ENCODE measurements at places on chromosomes 13 and 19. TPM values are rescaled to one million over a fixed set of nuclear protein-coding genes. Genes with fewer than 3 reads are reported as not detected.

ACER1 gene
- not detected for total RNA-seq

- no peak for ATAC-seq
Observed at GRCh38 chr19:3880471-3881271, at the start of gene ATCAY. ATCAY (plus strand) TSS chr19:3880685; CDS start chr19:3885768, 5,083 bp downstream.

DNA sequence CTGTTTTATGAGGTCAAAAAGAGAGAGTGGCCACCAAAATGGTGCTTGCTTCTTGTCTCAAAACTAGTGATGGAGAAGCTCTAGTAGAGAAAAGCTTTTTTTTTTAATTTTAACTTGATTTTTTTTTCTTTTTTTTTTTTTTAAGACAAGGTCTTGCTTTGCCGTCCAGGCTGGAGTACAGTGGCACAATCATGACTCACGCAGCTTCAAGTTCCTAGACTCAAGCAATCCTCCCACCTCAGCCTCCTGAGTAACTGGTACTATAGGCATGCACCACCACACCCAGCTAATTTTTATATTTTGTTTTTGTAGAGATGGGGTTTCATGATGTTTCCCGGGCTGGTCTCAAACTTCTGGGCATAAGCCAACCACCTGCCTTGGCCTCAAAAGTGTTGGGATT, 279.0 kb downstream of the TBC1D4 start:
- ATAC-seq = no peak

DNA sequence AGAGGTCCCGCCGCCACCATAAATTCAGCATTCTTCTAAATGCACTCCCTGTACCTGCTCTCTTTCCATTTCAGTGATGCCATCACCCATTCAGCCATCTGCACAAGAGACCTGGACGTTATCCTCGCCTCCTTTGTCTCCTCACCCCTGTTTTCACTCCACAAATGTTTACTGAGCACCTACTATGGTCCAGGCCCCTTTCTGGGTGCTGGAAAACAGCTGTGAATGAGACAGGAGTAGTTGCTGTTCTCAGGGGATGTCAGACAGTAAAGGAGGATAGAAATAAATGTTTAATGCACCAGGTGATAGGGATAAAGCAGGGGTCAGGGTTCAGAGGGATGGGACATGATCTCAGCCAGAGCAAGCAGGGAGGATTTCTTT, 3.3 kb downstream of the AP1M1 start:
- no peak for ATAC-seq

ATXN8OS gene
- not detected for total RNA-seq

DNA sequence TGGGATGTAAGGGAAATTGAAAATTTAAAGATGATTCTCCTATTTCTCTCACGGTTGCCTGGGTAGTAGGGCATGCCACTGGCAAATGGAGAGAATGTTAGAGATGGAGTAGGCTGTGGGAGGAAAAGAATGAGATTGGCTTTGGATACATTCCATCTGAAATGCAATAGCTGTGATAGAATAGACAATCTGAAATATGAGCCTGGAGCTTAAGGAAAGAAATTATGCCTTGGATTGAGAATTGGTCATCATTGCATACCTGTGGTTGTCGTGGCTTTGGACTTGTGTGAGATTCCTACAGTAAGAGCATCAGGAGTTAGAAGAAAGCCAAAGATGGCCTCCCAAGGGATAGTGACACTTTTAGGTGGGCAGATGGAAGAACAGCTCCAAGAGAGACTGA, 305.1 kb upstream of the SLC10A2 start:
- ATAC-seq = no peak

DNA sequence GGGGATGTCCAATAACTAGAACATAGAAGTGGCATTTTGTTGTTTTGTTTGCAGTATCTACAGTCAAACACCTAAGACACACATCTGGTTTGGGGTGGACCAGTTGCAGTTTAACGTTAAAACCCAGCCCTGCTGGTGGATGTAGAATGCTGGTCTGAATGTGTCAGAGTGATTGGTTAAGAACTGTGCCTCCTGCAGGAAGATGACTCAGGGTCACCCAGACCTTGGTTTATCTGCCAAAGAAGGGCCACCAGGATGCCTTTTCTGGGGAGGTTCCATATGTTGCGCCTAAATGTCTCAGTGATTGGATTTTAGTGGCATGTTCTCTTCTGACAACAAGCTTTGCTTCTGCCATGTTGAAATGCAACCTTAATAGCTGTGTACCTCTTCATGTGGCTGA, 23.1 kb downstream of the ZNF536 start:
- no peak for ATAC-seq

DNA sequence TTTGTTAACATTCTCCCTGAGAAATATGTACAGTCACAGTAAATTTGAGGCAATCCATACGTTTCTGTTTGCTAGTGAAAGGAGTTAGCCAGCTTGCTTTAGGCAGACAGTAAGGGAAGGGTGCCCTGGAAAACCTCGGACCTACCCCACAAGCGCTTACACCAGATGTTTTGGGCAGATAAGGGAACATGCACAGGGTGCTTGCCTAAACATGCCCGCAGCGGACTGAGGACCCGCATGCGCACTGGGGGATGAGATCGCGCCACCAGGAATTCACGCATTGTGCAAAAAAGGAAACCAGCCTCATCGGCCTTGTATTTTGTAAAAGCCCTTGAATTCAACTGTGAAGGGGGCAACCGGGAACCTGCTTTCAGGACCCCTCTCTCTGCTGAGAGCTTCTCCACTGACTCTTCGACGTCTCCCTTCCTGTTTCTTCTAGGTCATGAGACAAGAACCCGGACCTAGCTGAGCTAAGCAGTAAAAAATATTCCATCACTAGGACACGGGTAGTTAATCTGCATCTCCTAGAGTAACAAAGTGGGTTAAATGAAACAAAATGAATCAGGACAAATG, 1399.2 kb upstream of the ATXN8OS start:
- no peak for ATAC-seq

- no peak for ATAC-seq
Observed at GRCh38 chr13:24127116-24127631, 33.3 kb upstream of the SPATA13 start.

GRCh38 chr19:52451241-52451640, 2.1 kb upstream of the ZNF578 start:
- no peak for ATAC-seq

- ATAC-seq = no peak
Observed at GRCh38 chr19:50710094-50710493, 9.5 kb downstream of the SHANK1 start.

IFNL1 gene
- total RNA-seq = not detected

CEACAM19 gene
- 0.82 TPM for total RNA-seq
